ENCODE measurements at places on chromosomes 4 and X.

GRCh38 chr4:82721819-82722423 lies 76.7 kb downstream of the SCD5 start:
- peak; percentile 41 for DNase-seq

- DNase-seq = peak; percentile 80
Measured at GRCh38 chr4:183905081-183905592, at the start of gene STOX2. TSS of gene STOX2 (plus strand) at chr4:183905307. CDS start at chr4:183906791, 1,484 bp downstream.

DNA sequence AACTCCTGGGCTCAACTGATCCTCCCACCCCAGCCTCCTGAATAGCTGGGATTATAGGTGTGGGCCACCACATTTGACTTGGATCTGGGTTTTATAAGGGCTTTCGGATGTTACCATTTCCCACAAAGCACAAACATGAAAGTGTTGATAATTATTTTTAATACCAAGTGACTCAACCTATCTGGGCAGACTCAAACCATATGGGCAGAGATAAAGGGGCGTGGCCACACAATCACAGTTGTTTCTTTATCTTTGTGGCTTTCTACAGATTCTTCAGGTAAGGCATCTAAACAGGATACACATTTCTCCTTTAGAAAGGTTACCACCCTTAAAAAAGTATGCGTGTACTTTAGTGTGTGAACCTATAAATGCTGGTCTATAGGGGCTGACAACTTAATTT lies 122.5 kb downstream of the ZNF827 start:
- DNase-seq = no peak

DNA sequence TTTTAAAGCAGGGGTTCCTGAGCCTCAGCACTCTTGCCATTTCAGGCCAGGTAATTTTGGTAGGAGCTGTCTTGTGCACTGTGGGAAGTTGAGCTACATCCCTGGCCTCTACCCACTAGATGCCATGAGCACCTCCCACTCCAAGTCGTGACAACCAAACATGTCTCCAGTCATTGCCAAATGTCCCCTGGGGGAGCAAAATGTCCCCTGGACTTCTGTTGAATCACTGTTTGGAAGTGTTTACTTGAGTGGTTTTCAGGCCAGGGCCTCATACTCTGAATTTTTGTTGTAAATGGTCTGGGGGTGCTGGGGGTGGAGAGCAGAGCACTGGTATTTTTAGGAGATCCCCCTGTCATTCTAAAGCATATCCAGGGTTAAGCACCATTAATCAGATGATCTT lies 3.2 kb downstream of the PDK3 start:
- no peak for DNase-seq

- no peak for DNase-seq
Measured at GRCh38 chrX:44974451-44974850, 101.5 kb downstream of the KDM6A start.

DNA sequence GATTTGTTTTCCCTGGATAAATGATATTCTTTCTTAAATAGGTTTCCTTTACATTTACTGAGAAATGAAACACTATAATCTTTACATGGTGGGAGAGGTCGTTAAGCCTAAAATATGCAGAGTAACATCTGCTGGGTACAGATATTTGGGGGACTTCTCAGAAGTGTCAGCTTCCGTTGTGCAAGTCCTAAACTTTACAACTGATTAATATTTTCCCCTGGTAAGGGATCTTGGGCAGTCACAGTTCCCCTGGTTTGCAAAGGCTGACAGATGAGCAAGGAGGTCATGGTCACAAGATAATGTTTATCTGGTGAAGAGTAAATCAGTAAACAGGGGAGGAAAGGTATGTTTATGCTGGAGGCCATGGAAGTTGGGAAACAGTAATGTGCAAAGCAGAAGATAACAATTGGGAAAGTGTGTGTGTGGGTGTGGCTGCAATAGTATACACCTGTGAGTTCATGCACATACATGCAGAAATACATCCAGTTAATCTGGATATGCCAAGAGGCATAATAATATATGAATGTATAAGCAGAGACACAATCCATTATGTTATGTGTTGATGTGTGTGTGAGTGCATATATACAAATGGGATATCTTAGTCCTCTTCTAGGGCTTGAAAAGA lies 508.2 kb upstream of the FAM241A start:
- no peak for DNase-seq

- no peak for DNase-seq
Measured at GRCh38 chrX:138877746-138878145, 166.2 kb upstream of the FGF13 start.

- DNase-seq = no peak
Measured at GRCh38 chrX:152465132-152465531, 14.0 kb upstream of the GABRA3 start.

DNA sequence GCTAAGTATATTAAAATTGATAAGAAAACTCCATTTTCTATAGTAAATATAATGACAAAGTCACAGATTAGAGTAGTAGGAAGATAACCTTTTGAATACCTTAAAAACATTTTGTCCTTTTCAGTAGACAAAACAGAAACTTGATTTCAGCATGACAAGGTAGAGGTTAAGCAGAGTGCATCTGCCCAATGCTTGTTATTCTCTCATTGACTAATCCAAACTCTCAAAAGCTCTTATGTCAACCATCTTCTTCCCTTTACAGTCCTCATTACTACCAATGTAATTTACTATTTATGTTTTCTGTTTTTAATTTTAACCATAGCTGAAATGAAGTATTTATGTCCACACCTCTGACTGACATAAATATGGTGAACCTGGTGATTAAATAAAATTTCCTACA lies 11.1 kb downstream of the NIPAL1 start:
- DNase-seq = no peak

DNA sequence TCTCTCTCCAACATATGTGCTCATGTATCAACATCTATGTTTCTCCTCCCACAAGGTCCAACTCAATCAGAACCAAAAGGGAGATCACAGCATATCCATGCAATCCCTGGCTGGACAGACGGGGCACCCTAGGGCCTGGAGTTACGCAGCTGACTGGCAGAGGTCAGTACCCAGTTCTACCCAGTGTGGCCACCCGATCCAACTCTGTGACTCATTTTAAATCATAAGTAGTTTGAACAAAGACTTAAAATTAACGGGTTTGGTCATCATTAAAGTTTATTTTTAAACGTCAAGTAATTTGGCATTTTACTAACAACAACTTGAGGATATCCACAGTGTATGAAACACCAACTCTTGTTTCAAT lies 59.5 kb downstream of the APBB2 start:
- DNase-seq = peak; percentile 62

DNA sequence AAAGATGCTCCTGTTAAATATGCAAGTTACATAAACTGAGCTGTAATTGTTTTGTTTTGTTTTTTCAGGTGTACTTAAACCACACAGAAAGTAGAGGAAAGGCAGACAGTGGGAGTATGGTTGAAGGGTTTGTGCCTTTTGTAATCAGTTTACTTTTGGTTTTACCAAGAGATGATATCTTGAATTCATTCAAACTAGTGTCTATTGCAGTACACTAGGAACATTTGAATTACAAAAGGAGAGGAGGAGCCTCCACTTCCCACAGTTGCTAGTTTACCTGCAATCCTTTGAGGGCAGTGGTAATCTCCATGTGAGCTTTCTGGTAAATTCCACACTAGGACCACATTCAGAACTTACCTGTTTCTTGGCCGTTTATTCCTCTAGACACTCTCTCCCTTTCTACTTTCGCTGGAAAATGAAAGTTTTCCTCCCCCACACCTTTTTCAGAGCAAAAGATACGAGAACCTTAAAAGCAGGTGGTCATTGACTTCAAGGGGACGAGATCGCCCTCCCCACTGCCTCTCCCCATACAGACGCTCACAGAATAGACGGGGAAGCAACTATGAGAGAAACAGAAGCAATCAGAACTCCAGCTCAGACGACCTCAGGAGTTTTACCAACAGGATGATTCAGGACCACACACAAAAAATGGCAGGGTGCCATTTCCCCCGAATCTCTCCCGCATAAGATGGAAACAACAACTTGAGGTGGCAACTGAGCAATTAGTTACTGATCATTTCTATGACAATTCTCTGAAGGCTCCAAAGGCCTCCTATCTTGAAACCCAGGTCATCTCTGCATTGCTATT lies 3.3 kb downstream of the RBM47 start:
- no peak for DNase-seq

DNA sequence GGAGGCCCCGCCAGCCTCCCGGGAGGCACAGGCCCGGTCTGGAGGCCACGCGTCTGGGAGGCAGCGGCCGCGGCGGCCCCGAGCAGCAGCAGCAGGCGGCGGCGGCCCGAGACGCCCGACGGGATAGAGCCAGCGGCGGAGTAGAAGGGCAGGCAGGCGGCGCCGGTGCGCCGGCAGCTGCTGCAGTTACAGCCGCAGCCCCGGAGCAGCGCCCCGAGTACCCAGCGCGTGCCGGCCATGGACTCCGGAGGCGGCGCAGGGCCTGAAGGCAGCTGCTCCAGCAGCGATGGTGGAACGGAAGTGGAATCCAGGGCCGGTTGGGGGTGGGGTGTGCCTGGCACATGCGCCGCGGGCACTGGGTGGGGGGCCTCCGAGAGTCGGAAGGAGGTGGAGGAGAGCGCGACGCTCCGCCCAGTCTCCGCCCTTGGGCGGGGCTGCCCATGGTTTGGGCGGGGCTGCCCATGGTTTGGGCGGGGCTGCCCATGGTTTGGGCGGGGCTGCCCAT lies at the start of gene GRSF1:
GRSF1 (minus strand) TSS at position 302 of the 505 bp plus-strand sequence; CDS start at position 239, 63 bp downstream.
- peak; percentile 88 for DNase-seq

- DNase-seq = no peak
Measured at GRCh38 chrX:124344246-124344645, 2.1 kb upstream of the SH2D1A start.

DNA sequence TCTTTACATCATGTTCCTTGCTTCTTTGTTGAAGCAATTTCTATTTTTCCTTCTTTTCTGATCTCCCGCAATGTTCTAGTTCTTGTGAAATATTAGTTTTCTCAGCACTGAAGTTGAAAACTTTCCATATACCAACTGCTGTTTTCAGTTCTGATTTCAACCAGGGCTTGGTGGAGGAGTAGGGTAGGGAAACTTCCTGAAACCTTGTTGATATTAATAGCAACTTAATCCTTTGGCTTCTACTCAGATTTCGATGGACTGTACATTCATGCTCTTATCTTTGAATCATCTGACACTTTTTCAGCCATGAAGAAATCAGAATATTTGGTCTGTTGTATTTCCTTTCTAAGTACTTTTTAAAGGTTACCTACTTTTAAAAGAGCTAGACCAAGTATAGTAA lies 315.8 kb downstream of the RPA4 start:
- no peak for DNase-seq

- DNase-seq = no peak
Measured at GRCh38 chr4:26542991-26543390, 40.9 kb upstream of the TBC1D19 start.

DNA sequence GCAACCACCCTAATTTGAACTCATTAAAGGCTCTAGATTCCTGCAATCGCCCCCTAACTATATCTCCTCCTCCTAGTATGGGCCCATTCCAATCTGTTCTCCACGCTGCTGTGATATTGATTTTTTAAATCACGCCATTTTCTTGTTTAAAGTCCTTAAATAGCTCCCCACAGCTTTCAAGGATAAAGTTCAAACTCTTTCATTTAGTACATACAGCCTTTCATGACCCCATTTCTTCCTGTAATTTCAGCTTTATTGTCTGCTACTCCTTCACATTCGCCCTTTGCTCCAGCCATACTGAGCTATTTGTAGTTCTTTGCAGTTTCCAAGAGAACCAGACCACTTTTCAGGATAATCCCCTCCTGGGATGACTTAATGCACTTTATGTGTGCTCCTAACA lies 118.5 kb downstream of the GC start:
- no peak for DNase-seq

- no peak for DNase-seq
Measured at GRCh38 chr4:69800599-69800998, 40.2 kb upstream of the SULT1B1 start.

DNA sequence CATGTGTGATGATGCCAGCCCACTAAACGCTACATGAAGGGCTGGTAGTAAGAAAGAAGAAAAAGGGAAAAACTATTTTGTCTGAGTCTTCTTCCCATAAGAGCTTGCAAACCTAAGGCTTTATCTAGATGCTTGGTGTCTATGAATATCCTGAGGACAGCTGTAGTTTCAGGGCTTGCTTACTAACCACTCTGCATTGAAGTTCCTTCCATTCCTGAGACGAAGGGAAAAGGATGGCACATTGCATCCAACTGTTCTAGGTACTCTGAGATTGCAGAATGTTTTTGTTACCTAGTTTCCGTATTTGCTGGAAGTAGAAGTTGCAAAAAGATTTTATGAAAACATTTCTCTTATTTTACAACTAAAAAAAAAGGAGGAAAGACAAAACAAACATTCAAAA lies 544.6 kb downstream of the IL15 start:
- DNase-seq = no peak

- DNase-seq = no peak
Measured at GRCh38 chrX:82692991-82693390, 815.1 kb upstream of the POU3F4 start.

DNA sequence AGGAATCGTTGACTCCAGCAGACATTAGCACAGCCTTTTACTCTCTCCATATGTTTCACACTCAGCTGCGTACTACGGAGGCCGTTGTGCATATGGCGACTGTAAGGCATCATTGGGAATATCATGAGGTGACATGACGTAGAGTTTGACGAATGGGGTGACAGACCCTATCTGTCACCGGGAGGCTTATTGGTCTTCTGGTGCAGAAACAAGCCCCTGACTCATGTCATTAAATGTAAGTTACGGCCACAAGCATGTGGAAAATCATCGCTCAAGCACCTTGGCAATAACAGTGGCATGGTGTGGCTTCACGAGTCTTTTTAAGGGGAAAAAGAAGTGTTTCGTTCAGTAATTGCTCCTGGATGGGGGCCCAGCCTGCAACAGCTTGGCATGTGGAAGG lies 115.2 kb upstream of the LRPAP1 start:
- DNase-seq = no peak

DNA sequence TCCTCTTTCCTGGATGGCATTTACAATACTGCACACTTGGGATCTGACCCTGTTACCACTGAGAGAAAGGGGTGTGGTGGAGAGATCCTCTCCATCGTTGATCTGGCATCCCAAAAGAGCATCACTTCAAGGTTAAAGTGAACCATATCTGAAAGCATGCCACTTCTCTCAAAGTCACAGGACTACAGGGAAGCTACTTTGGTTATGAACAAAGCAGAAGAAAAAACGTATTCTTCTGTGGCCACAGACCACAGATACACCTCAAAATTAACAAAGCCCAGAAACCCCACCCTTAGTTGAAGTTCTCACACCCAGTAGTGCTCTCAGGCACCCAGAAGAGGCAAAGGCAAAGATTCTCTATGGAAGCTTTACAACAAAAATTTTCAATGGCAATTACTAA lies 108.3 kb downstream of the JADE1 start:
- DNase-seq = no peak

DNA sequence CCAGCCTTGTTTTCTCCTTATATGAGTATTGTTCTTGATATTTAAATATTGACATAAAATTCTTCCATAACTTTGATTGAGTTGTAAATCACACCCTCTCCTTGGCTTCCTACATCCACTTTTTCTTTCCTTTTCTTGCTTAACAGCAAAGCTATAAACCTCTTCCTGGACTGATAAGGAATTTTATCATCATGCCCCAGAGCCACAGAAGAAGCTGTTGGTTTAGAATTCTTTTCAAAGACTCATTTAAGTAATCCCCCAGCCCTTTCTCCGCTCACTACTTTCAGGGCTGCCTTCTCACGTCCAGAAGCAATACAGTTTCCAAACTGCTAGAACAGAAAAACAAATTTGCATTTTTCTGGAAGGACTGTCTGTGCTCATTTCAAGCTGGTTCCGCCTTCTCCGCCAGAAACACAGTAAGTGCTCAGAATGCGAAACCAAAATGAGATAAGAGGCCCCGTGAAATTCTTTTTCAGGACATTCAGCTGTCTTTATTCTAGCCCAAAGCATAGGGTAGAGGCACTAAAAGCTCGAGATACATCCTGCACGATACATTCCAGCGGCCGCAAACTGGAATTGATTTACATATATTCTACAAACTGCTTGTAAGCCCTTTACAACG lies 849 bp downstream of the MID1 start:
- DNase-seq = no peak

GRCh38 chrX:8946563-8946962 lies 87.4 kb downstream of the FAM9B start:
- no peak for DNase-seq

All from hippocampal formation (tissue), 2 donors.